Left renal cortex interstitium (tissue), 4 donors: ENCODE measurements at places on chromosomes 6 and 20. TPM values are rescaled to one million over a fixed set of nuclear protein-coding genes. Genes with fewer than 3 reads are reported as not detected.

GRCh38 chr6:113636357-113636824, 220.8 kb upstream of the MARCKS start:
- DNase-seq = no peak

GRCh38 chr20:46060301-46060881, 29.4 kb downstream of the NCOA5 start:
- no peak for DNase-seq

LAMA2 gene
- 32.7 TPM for polyA plus RNA-seq

PCED1A gene
- 87.1 TPM for polyA plus RNA-seq

GRCh38 chr20:63529180-63529860, 7.9 kb downstream of the PTK6 start:
- no peak for DNase-seq

GRCh38 chr6:105594821-105595220, 191.9 kb upstream of the PREP start:
- no peak for DNase-seq

- no peak for DNase-seq
Measured at GRCh38 chr6:154370545-154370944, 13.9 kb upstream of the IPCEF1 start.

SPTLC3 gene
- 15.4 TPM for polyA plus RNA-seq

PRICKLE4 gene
- 3.3 TPM for polyA plus RNA-seq

DNA sequence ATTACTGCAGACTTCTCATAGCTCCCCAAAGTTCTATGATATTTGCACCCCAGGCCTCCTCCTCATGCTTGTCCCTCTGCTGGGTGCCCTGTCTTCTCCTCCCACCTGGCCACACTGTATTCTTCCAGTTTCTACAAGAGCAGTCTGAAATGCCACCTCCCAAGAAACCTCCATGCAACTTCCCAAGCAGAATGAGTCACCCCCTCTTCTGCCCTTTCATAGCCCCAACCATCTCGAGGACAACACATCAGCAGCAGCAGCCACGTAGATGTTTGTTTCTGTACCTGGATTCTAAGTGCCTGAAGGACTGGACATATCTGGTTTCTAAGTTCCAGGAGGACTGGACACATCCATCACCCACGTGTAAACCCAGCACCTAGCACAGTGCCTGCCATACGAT, 6.6 kb upstream of the ULBP2 start:
- DNase-seq = no peak

GRCh38 chr20:48329676-48330664, 497.8 kb downstream of the PREX1 start:
- DNase-seq = no peak

PRL gene
- polyA plus RNA-seq = not detected

ME1 gene
- 2.8 TPM for polyA plus RNA-seq

DNA sequence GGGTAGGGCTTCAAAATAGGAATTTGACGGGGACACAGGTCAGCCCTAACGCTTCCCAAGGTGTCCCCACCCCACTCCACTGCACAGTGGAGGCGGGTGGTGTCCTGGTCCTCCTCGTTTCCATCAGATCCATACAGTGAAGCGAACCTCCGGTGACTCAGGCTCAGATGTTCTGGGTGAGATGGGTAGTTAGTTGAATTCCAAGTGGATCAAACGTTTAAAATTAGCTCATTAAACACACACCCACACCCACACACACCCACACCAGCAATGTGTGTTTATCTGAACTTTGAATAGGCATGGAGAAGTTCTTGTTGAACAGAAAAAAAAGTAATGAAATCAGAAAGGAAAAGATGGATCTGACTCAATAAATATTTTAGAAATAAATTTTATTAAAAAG, 58.9 kb downstream of the CDH4 start:
- DNase-seq = no peak

NMBR gene
- polyA plus RNA-seq = 0.44 TPM

- no peak for DNase-seq
Measured at GRCh38 chr20:61159957-61160686, 91.9 kb upstream of the CDH4 start.
